ENCODE measurements at places on chromosomes 3 and 15.
A peak's percentile ranks its signal among the peaks of the same experiment; 100 is the strongest.

DNA sequence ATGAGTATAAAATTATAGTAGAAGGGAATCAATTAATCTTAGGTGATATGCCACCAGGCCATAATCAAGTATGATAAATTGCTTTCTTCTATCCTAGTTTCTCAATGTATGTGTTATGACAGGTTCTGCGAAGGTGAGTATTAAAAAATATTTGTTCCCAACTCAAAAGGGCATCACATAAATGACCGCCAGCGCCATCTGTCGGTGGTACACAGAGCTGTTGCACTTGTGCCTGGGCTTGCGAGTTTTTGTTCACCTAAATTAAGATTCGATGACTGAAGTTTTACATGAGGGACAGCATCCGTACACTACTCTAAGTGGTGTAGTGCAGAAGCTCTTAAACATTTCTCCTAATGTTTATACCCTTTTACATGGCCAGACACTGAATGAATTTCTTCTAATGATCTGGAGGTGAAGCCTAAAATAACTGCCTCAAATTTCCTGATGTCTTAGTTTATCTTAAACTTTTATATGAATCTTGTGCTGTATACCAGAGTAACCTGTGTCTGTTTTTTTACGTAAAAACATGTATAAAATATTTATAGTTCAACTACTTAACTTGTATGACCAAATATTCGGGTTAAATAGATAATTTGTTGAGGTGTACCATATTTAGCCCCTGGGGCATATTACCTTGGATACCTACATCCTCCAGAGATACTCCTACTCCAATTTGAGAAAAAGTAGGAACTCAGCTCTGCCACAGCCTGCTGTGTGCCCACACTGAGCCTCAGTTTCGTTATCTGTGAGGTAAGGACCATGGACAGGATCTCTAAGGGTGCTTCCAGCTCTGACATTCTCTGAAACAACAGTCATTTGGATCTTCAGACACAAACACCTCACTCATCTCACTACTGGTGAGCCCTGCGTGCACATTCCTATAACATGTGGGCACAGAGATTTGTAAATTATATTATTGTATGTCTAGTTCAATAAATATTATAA is 365.6 kb downstream of the MAGI1 start:
- DNase-seq = peak; percentile 16

DNA sequence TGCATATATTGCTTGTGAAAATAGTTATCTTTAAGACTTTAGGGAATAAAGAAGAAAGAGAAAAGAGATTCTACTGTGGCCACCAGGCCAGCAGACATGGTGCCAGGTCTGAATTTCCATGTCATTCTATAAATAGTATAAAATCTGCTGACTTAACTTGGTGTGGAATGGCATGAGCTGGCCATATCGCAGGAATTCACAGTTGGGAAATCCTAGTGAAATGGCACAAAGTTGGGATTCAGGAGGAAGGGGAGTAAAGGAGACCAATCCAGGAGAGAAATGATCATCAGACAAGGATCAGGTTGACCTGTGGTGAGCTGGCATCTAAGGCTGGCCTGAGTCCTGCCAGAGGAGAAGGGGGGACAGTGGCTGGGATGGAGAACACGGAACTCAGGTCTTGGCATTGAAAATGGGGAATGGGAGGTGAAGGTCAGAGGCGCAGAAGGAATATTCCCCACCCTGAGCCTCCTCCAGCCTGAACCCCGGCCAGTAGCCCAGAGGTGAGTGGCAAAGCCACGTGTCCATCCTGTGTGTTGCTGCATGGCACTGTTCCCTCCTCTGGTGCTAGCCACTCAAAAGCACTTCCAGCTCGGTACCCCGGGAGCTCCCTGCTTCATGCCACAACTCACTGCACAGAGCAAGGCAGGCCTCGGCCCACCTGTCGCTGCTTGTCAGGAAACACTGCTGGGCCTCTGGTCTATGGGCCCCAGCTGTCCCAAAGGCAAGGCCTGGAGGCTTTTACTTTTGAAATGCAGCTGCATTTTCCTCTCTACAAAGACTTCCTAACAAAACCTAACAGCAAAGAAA is 51.4 kb downstream of the SSUH2 start:
- DNase-seq = no peak

GRCh38 chr15:70361891-70362290 is 264.2 kb upstream of the TLE3 start:
- no peak for DNase-seq

GRCh38 chr3:29720665-29721064 is 439.8 kb downstream of the RBMS3 start:
- no peak for DNase-seq

All from MV-4-11 (cell line).